Breast epithelium (tissue), 4 donors: ENCODE measurements at places on chromosomes 3 and 15.

DNA sequence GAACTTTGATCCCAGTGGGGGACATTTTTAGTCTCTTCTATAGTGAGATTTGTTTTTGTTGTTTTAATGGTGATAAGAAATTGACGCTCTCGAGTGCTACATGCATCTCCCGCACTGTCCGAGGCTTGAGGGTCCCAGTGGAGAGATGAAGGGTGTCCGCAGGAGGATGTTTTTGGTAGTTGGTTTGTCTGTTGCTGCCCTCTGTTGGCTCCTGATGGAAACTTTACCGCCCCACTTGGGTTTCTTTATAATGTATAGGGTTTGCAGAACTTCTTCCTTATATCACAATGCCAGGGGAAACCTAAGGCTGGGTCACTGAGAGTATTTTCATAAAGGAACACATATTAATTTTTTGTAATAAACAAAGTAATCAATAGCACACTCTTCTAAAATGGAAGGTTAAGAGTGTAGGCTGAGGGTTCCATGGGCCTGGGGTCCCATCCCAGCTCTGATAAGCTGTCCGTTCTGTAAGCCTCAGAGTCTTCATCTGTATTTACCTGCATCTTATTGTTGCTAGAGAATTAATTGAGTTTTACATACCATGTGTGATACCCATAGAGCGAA, 185.3 kb upstream of the FEZF2 start:
- DNase-seq, result no peak

- no peak for DNase-seq
These were observed 154.8 kb upstream of the TTC14 start for GRCh38 chr3:180447136-180447535.

DNA sequence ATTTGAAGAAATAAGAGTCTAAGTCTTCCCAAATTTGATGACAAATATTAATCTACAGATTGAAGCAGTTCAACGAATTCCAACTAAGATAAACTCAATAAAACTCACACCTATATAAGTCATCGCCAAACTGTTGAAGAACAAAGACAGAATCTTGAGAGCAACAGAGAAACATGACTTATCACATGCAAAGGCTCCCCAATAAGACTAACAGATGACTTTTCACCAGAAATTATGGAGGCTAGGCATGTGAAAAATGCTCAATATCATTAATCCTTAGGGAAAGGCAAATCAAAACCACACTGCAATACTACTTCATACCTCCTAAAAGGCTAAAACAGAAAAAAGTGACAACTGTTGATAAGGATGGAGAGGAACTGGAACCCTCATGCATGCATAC, 517.6 kb upstream of the SUCLG2 start:
- DNase-seq, result no peak

- DNase-seq, result no peak
These were observed 72.5 kb downstream of the FOXP1 start for GRCh38 chr3:71511037-71511436.

DNA sequence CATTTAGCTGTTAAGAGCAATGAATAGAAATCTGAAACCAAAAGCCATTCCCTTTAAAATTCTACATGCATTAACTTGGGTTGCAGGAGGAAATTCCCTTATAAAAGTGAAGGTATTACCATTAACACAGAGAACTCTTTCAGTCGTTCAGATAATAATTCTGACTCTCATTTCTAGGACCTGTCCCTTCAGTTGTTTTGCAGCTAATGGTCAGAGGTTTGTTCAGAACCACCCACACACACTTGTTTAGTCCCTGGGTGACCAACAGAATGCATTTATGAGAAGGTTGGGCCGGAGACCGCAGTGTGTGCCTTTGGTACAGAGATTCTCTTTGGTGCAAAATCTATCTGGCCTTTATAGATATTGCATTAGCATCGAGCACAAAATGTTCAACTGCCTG, 492.5 kb downstream of the NLGN1 start:
- DNase-seq, result no peak

GRCh38 chr3:44321335-44321734, 17.2 kb upstream of the TCAIM start:
- no peak for DNase-seq

- no peak for DNase-seq
These were observed 194.8 kb downstream of the SLC9A9 start for GRCh38 chr3:143653493-143653892.

DNA sequence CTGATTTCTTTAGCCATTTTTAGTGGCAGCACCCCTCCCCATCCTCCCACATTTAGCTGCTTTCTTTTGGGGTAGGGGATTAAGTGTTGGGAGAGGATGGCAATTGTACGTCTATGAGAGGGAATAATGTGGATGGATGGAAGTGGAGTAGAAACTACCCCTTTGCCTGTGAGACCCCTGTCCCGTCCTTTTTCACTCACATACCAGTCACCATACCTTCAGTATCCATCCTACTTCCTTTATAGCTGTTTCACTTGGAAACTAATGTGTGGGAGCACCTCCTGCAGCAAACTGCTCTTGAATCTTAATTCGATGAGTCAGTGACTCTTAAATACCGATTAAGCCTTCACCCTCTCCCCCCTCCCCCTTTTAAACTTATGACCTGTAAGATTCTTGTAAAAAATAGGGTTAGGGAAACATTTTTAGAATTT, 730 bp downstream of the SPRED1 start:
- no peak for DNase-seq

DNA sequence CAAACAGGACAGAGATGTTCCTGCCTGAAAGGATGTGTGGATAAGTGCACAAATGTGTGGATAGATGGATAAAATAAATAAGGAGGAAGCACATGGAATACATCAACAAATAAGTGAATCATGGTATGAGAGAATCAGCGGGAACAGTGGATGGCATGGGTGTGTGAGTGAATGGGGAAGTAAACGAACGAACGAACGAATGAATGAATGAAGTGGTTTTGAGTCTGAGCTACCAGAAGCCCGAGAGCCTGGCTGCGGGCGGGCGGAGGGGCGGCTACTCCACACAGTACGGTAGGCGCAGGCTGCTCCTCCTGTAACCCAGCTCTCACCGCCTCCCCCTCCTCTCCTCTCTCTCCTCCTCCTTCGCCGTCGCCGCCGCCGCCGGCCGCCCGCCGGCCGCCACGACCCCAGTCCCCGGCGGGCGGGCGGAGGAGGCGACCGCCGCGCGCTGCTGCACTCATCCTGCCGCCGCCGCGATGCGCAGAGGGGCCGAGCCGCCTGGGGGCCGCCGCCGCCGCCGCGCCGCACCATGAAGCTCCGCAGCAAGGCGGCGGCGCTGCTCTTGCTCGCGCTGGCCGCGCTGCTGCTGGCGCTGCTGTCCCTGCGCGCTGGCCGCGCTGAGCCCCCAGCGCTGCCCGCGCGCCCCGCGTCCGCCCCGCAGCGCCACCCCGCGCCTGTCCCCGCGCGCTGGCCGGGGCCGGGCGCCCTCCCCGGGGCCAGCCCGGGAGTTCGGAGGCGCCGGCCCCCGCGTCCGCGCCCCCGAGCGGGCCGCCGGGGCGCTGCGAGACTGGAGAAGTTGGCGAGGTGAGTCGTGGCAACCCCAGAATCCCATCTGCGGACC, at the start of gene GXYLT2:
TSS of gene GXYLT2 (plus strand) at position 342 of the 841 bp plus-strand sequence. CDS start at position 530, 188 bp downstream.
- no peak for DNase-seq

DNA sequence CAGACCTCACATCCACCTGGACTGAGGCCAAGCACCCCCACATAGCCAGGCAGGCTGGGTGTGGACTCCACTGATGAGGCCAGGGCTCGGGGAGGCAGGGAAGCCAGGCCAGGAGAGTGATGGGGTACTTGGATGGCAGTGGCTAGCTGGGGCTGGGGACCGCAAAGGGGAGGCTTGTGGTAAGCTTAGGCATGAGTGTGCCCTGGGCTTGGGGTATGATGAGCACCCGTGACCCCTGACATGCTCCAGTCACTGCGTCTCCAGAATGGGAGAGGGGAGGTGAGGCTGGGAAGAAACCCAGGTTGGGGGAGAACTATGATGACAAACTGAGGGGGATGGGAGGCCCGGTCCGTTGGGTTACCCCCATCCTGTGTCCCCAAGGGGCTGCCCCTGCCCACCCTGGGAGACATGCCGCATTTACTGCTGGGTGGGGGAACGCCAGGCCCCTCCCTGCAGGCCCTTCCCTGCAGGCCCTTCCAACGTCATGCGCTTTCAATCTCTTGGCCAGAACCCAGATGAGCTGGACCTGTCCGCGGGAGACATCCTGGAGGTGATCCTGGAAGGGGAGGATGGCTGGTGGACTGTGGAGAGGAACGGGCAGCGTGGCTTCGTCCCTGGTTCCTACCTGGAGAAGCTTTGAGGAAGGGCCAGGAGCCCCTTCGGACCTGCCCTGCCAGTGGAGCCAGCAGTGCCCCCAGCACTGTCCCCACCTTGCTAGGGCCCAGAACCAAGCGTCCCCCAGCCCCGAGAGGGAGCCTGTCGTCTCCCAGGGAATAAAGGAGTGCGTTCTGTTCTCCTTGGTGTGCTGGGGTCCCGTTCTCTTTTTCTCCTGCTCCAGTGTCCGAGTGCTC, 34.1 kb downstream of the TSPAN3 start:
- peak; percentile 41 for DNase-seq

GRCh38 chr3:97952872-97953271, 19.4 kb downstream of the RIOX2 start:
- DNase-seq, result no peak

DNA sequence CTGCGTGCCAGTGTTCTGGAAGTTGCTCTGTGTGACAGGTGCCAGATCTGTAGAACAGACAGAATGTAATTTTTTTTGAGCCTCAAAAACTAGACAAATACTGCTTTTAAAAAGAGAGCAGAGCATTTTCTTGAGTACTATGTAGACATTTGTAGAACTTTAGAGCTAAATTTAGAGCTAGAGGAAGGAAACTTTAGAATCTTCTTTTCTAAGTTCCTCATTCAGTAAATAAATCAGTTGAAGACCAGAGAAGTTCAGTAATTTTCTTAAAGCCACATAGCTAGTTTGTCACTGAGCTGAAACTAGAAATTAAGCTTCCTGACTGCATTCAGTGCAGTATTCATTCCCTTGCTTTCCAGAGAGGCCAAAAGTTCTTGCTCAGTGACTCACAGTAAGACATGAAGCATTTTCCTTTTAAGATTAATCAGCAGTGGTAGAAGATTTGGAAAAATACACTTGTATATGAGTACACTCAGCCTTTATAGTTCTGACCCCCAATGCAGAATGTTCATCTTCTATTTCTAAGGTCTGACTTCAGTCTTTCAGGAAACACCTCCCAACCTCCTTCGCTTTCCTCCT, 83.6 kb upstream of the TSEN2 start:
- no peak for DNase-seq

- DNase-seq, result no peak
These were observed 4.4 kb upstream of the PSMD6 start for GRCh38 chr3:64027658-64028057.

- no peak for DNase-seq
These were observed 88.3 kb downstream of the SOX14 start for GRCh38 chr3:137852391-137852830.

- no peak for DNase-seq
These were observed 28.0 kb downstream of the CSPG4 start for GRCh38 chr15:75684648-75685047.

- DNase-seq, result no peak
These were observed 80.0 kb downstream of the CSNK1G1 start for GRCh38 chr15:64275934-64276333.

DNA sequence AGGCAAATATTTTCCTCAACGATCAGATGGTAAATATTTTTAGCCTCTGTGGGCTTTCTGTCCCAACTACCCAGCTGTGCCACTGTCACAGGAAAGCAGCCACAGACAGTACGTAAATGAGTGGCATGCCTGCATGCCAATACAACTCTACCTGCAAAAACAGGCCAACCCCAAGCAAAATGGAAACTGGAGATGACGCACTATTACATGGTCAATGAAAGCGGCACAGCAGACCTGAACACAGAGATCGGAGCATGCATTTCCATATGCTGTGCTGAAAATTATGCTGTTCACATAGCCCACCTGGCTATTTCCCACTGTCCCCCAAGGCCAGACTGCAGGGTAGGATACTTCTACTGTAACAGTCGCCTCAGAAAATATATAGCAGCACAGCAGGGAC, 57.8 kb downstream of the HERC2 start:
- no peak for DNase-seq

DNA sequence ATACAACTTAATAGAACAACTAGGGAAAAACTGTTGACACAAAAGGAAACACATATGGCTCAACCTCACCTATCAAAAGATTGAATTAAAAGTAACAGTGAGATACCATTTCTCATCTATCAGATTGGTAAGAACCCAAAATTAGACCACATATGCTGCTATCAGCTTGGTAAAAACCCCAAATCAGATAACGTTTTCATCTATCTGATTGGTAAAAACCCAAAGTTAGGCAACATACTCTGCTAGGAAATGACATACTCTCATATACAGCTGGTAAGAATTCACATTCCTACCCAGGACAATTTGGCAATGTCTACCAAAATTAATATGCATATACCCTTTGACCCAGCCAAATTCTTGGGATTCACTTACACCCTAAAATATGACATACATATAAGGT, 26.3 kb downstream of the NRG4 start:
- DNase-seq, result no peak

- no peak for DNase-seq
These were observed 135.2 kb upstream of the SLC24A5 start for GRCh38 chr15:47985568-47985967.

GRCh38 chr3:34200576-34200975, 402.1 kb downstream of the PDCD6IP start:
- no peak for DNase-seq

DNA sequence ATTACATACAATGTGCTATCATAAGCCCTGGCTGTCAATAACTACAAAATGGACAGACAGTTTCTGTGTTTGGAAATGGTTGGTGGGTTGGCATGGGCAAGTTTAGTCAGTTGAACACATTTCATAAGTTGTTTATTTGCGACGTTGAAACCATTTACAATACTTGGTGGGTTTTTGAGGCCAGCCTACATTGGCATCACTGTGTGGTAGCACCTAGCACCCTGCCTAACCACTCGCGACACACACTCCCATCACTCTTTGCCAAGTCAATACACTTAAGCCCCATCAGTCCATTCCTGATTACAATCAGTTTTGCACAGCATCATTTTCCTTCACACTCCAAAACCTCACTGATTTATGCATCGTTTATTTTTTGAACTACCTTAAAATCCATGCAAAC, 13.8 kb downstream of the PROK2 start:
- DNase-seq, result no peak

- DNase-seq, result no peak
These were observed 28.5 kb upstream of the SLC7A14 start for GRCh38 chr3:170614214-170614966.

DNA sequence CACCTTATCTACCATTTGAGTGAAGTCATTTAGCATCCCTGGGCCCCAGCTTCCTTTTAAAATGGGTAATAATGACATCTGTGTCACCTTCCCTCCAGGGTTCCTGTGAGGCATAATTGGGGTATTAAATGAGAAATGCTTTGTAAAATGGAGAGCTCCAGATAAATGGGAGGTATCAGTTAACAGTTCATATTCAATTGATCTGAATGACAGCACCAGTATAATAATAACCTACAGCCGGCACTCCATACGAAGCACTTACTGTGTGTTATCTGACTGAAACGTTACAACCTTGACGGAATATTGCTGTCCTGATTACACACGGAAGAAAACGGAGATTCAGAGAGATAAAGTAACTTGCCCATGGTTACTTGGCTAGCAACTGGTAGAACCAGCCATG, 53.6 kb downstream of the BHLHE40 start:
- DNase-seq, result no peak

GRCh38 chr15:98611808-98612207, 36.5 kb upstream of the IGF1R start:
- DNase-seq, result peak; percentile 8
